ENCODE measurements at places on chromosomes 16 and 17. TPM values are rescaled to one million over a fixed set of nuclear protein-coding genes. Genes with fewer than 3 reads are reported as not detected.

SULT1A4 gene
- 0.32 TPM for total RNA-seq

HAS3 gene
- 0.49 TPM for total RNA-seq

GCGR gene
- total RNA-seq = not detected

CDRT15 gene
- total RNA-seq = not detected

DDX42 gene
- total RNA-seq = 72.7 TPM

PRDM7 gene
- not detected for total RNA-seq

PABPN1L gene
- total RNA-seq = not detected

SYT17 gene
- 0.12 TPM for total RNA-seq

PLCG2 gene
- total RNA-seq = 10.3 TPM

CD300H gene
- total RNA-seq = not detected

DNAI2 gene
- total RNA-seq = not detected

DRC3 gene
- 1.6 TPM for total RNA-seq

C1QL1 gene
- total RNA-seq = 0.49 TPM

Measured in hair follicle dermal papilla cell (primary cell).